Stimulated activated CD8-positive, alpha-beta memory T cell treated with anti-CD3 and anti-CD28 coated beads, Interleukin-12 subunit alpha, Interleukin-12 subunit beta, amount 100 ng/mL, for 1 hour (primary cell): ENCODE measurements at places on chromosomes 6 and 20.

- no peak for DNase-seq
Observed at GRCh38 chr6:136169394-136170148, 80.5 kb downstream of the MTFR2 start.

- DNase-seq = no peak
Observed at GRCh38 chr6:93059911-93060310, 359.4 kb downstream of the EPHA7 start.

DNA sequence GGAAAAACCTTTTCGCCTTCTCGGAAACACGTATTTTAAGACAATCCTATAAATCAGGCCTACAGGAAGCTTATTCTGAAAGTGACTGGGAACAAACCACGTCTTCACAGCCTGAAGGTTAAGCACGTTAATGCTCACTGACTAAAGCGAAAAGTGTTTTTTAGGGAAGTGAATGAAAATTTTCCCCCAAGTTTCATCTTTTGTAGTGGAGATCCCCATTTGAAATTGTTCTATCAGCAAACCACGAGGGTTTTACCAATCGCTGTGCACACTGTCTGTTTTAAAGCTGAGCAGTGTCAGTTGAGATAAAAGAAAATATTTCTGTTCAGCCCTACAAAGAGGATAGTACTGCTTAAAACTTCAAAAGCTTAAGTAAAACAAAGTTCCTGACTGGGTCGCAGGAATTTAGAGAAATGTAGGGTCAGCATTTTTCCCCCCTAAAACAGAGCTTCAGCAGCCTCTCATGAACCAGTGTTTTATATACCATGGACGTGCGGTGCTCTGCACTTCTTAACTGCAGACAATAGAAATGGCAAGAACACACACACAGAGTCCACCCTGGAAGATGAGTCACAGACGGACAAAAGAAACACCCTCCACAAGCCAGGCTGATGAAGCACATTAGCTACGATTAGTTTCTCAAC, 34.9 kb downstream of the SLC22A23 start:
- DNase-seq = no peak

GRCh38 chr6:110890288-110890687, 15.7 kb downstream of the AMD1 start:
- no peak for DNase-seq

DNA sequence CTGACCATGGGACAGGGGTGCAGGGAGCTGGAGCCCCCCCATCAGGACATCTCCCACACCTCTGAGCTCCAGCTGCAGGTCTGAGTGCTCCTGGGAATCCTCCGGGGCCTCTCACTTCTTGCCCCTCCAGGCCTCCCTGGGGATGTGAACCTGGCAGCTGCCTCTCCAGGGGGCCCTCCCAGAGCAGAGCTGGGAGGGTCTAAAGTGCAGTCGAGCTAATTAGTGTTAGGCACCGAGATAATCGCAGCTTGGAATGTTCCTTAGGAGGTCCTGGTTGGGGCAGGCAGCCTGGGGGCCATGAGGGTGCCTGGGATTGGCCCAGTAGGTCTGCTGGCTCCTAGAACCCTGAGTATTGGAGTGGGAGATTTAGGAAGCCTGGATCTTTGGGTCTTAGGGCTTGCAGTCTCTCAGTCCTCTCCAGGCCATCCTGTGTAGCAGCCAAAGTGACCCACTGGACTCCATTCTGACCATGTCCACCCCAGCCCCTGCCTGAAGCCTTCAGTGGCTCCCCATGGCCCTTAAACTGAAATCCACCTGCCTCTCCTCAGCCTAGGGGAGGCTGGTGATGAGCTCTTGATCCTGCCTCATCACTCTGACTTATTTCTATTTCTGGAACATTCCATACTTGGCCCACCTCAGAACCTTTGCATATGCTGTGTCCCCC, 26.0 kb downstream of the CEBPB start:
- no peak for DNase-seq

DNA sequence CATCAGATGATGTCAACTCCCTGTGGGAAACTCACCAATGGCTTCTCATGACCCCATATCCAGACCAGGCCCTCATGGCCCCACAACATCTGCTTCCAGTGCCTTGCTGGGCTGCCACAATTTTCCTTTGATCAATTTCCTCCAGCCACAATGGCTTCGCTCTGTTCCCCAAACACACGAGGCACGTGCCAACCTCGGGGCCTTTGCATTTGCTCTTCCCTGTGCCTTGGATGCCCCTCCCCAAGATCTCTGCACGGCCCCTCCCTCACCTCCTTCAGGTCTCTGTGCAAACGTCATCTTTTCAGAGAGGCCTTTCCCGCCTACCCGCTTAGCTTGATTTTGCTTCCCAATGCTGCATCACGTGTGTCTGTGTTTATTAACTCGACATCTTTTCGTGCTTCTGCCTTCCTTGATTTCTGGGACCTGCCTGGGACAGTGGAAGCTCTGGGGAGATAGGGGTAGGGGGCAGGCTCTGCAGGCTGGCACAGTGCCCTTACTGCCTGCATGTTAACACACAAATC, 13.1 kb downstream of the PEDS1 start:
- no peak for DNase-seq

GRCh38 chr6:144630857-144631256, 345.7 kb downstream of the UTRN start:
- no peak for DNase-seq

DNA sequence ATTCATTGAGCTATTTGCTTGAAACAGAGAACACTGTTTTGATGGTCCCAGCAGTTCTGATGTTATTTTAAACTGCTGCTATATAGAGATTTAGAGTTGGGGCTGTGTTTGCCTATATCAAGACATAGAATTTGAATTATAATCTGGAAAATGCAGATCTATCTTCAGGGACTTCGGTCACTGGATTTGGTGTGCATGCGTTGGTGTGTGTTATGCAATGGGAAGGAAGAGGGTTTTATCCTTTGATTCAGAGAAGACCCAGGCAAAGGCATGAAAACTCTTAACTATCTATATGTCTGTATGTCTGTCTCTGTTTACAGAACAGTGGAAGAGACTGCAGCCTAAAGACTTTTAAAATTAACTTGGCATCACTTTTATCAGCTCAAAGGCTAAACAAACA, 2.0 kb downstream of the ADGRB3 start:
- no peak for DNase-seq

DNA sequence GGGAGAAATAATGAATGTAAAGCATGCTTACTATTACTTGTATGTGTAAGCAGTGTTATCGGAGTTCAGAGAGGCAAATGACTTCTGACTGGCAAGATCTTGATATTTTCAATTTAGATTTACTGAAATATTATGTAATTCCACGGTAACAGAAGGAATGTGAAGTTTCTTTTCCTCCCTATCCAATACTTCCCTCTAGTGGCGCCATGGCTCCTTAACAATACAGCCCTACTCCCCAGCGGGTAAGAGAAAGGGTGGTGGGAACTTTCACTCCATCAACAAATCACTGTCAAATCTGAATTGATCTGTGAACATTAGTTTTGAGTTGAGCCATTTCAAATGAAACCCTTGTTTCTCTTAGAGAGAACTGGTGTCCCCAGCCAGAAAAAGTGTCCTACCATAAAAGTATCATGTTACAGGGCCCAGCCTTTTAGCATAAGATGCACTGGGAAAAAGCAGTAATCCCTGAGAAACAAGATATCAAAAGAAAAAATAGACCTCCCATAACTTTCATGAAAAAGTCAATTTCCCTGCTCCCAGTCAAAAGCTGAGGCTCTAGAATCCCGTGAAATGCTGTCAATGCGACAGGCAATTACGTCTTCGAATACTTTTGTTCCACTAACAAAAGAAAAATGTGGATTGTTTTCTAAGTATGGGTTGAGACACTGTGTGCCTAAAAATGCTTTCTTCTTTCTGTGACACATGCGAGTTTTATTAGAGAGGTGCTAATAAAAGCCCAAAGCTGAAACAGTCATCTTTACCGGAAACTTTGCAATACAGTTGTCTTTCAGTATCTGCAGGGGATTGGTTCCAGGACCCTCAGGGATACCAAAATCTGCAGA, 12.9 kb downstream of the COX7A2 start:
- DNase-seq = no peak

GRCh38 chr20:7003598-7003997, 236.1 kb downstream of the BMP2 start:
- DNase-seq = no peak

GRCh38 chr6:11366183-11366933, 133.9 kb upstream of the NEDD9 start:
- no peak for DNase-seq

GRCh38 chr6:11705483-11705882, 73.1 kb downstream of the ADTRP start:
- no peak for DNase-seq
